ENCODE measurements at places on chromosomes 1 and 21.

- H3K27me3 ChIP-seq, result no peaks in the 10 kb centered on the region
- H3K36me3 ChIP-seq, result no peaks in the 10 kb centered on the region
- no peak overlapping the region for H3K27ac ChIP-seq
- no peaks in the 10 kb centered on the region for H3K4me1 ChIP-seq
- DNase-seq, result no peak
Observed at GRCh38 chr1:212769459-212770167, 22.0 kb downstream of the NSL1 start.

- H3K27ac ChIP-seq, result no peak overlapping the region
- H3K36me3 ChIP-seq, result no peaks in the 10 kb centered on the region
- H3K4me3 ChIP-seq, result no peak overlapping the region
- DNase-seq, result no peak
- no peaks in the 10 kb centered on the region for H3K27me3 ChIP-seq
- H3K4me1 ChIP-seq, result no peaks in the 10 kb centered on the region
Observed at GRCh38 chr21:35974775-35975174, 85.6 kb downstream of the SETD4 start.

DNA sequence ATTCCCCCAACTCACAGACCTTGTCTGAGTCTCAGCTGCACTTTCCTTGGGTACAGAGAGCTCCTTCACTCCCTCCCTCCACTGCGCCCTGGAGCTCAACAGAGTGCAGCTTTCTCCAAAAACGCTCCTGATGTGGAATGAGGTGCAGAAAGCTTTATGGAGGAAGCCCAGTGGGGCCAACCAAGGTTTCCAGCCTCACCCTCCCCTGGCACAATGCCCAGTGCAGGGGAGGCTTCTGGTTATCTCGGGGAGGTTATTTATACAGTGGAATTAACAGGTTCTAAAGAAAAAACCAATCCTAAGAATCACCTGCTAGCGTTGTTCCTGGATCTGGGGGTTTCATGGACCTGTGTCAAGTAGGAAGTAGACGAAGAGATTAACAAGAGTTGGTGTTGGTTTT, at the start of gene ITLN1:
ITLN1 (minus strand) TSS at position 139 of the 400 bp plus-strand sequence. CDS start 303 bp downstream, outside the sequence.
- H3K4me3 ChIP-seq, result no peak within 1 kb of the TSS
- no peak for DNase-seq
- no peaks in the 10 kb centered on the region for H3K36me3 ChIP-seq
- H3K4me1 ChIP-seq, result no peaks in the 10 kb centered on the region
- H3K27me3 ChIP-seq, result no peaks in the 10 kb centered on the region

GRCh38 chr1:201219481-201220387, 29.1 kb downstream of the IGFN1 start:
- no peaks in the 10 kb centered on the region for H3K36me3 ChIP-seq
- no peaks in the 10 kb centered on the region for H3K27me3 ChIP-seq
- H3K4me1 ChIP-seq, result no peaks in the 10 kb centered on the region
- H3K27ac ChIP-seq, result no peak overlapping the region

- H3K4me3 ChIP-seq, result no peak overlapping the region
- no peak for DNase-seq
- no peaks in the 10 kb centered on the region for H3K36me3 ChIP-seq
- peaks cover 10% of the 10 kb centered on the region for H3K4me1 ChIP-seq
Observed at GRCh38 chr1:151898519-151898991, 10.8 kb downstream of the THEM4 start.

- H3K4me1 ChIP-seq, result no peaks in the 10 kb centered on the region
- no peak overlapping the region for H3K4me3 ChIP-seq
- no peaks in the 10 kb centered on the region for H3K27me3 ChIP-seq
- H3K27ac ChIP-seq, result peak overlapping the region; percentile 34
Observed at GRCh38 chr1:67646145-67647035, 38.6 kb upstream of the GADD45A start.

DNA sequence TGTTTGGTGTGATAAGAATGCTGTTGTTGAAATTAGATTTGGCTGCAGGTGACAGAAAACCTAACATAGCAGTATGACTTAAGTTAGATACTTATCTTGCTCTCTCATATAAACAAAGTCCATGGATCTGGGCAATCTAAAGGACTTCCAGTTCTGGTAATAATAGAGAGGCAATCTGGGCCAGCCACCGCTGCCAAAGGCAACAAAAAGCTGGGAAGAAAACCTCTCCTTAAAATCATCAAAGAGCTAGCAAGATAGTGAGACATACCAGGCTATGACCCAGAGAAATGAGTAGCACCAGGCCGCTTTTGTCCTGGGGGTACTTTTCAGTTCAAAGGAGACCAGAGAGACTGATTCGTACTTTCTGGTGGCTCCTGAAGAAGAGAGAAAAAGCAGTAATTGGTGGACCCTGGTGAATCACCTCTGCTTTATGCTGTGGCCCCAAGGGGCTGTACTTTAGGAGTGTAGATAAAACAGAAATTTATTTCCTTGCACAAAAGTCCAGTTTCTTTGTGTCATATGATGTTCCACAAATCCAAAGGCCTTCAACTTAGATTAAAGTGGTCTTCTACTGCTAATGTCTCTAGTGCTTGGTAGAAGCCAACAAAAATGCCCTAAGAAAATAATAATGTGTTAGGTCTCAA, 125.4 kb downstream of the TBX19 start:
- no peaks in the 10 kb centered on the region for H3K4me1 ChIP-seq
- H3K36me3 ChIP-seq, result no peaks in the 10 kb centered on the region
- no peak for DNase-seq
- no peak overlapping the region for H3K4me3 ChIP-seq
- no peaks in the 10 kb centered on the region for H3K27me3 ChIP-seq

Data from kidney (tissue), 22 donors.